Thyroid gland (tissue), 4 donors: ENCODE measurements at places on chromosomes 1 and 21.
A peak's percentile ranks its signal among the peaks of the same experiment; 100 is the strongest.

GRCh38 chr1:230400007-230400344 is 26.2 kb downstream of the PGBD5 start:
- no peak for DNase-seq

GRCh38 chr1:167904652-167905130 is 9.2 kb downstream of the ADCY10 start:
- DNase-seq, result peak; percentile 62

DNA sequence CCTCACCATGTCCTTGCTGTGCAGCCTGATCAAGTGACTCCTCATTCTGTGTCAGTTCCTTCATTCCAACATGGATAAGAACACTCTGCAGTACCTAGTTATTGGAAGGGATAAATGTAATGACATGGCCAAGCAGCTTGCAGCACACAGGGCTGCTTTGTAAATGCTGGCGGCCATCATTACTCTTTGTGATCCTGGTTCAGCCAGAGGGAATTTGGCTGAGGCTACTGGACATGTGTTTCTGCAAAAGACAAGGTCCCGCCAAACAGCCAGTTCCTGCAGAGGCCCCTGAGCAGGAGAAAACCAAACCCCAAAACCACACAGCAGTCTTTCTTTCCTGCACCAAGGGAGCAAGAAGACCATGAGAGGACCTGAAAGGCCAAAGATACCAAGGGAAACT is 495.8 kb downstream of the AJAP1 start:
- no peak for DNase-seq

DNA sequence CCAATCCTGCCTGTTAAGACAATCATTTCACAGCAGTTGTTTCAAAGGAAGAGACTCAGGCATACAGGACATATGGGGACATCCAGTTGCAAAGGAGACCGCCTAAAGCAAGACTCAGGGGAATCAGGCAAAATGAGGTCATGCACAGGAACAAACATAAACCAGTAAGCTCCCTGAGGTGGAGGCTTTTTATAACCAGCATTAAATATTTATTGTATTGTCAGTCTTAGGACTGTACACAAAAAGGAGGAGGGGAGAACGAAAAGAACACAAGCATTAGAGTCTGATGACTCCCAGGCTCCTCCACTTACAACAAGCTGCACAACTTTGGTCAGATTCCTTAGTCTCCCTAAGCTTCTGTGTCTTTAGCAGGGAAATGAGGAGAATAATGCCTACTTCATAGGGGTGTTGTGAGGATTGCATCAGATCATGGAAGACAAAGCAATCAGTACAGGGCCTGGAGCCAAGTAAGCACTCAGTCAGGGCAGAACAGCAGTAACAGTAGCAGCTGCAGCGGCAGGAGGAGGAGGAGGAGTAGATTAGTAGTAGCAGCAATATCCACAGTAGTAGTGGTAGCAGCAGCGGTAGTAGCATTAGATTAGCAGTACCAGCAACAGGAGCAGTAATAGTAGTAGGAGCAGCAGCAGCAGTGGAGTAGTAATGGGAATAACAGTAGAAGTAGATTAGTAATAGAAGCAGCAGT is 54.2 kb upstream of the SPATA6 start:
- peak; percentile 26 for DNase-seq

DNA sequence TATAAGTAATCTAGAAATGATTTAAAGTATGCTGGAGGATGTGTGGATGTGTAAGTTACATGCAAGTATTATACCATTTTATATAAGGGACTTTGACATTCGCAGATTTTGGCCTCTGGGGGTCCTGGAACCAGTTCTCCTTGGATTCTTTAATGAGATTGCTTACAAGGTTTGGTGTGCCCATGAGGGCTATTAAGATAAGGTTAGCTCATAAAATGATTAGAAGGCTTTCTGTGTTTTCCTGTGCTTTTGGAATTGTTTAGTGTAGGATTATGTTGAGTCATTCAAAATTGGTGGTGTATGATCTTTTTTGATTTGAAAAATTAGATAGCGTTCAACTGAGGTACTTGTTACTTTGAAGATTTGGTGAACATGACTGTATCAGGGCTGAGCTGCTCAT is 5.6 kb downstream of the USP25 start:
- DNase-seq, result no peak

- DNase-seq, result no peak
Observed at GRCh38 chr1:21842606-21843162, 30.6 kb downstream of the LDLRAD2 start.

GRCh38 chr1:93579891-93580290 is 101.7 kb downstream of the BCAR3 start:
- DNase-seq, result no peak

- DNase-seq, result peak; percentile 85
Observed at GRCh38 chr1:27388337-27389005, 4.0 kb upstream of the GPR3 start.

- DNase-seq, result peak; percentile 85
Observed at GRCh38 chr1:230807029-230807428, 59.8 kb downstream of the CAPN9 start.

- peak; percentile 33 for DNase-seq
Observed at GRCh38 chr21:41713495-41714281, 53.2 kb downstream of the RIPK4 start.

DNA sequence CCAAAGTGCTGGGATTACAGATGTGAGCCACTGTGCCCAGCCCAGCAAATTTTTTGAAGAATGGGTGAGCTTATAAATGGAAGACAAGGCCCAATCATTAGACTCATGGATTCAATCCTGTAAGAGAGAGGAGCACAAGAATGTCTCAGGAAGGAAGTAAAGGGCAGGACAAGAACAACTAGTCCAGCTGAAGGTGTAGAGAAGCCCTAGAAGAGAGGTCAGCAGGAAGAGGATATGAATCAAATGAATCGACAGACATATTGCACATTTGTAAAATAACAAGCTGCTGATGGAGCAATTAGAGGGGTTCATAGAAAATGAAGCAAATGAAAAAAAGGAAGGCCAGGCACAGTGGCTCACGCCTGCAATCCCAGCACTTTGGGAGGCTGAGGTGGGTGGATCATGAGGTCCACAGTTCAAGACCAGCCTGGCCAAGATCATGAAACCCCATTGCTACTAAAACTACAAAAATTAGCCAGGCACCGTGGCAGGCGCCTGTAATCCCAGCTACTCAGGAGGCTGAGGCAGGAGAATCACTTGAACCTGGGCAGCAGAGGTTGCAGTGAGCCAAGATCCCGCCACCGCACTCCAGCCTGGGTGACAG is 74.9 kb downstream of the MIS18A start:
- DNase-seq, result no peak

DNA sequence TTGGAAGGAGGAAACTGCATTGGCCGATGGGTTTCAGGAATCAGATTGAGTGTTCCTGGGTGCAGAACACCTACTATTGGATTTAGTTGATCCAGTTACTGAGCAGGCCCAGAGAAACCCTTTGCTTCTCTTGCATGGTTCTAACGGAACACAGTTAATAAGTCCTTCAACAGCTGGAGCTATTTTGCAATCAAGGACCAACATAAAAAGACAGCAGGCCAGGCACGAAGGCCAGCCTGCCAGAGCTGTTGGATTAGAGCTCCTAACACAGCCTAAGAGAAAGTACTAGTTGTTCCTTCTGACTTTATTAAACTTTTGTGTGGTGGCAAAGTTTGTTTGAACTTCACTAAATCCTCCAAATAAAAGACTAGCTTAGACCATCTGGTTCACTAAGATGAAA is 148.0 kb upstream of the LMO4 start:
- DNase-seq, result no peak

- peak; percentile 87 for DNase-seq
Observed at GRCh38 chr1:201895913-201896807, 7.5 kb downstream of the SHISA4 start.

- DNase-seq, result no peak
Observed at GRCh38 chr1:62208970-62209369, 14.3 kb downstream of the L1TD1 start.

DNA sequence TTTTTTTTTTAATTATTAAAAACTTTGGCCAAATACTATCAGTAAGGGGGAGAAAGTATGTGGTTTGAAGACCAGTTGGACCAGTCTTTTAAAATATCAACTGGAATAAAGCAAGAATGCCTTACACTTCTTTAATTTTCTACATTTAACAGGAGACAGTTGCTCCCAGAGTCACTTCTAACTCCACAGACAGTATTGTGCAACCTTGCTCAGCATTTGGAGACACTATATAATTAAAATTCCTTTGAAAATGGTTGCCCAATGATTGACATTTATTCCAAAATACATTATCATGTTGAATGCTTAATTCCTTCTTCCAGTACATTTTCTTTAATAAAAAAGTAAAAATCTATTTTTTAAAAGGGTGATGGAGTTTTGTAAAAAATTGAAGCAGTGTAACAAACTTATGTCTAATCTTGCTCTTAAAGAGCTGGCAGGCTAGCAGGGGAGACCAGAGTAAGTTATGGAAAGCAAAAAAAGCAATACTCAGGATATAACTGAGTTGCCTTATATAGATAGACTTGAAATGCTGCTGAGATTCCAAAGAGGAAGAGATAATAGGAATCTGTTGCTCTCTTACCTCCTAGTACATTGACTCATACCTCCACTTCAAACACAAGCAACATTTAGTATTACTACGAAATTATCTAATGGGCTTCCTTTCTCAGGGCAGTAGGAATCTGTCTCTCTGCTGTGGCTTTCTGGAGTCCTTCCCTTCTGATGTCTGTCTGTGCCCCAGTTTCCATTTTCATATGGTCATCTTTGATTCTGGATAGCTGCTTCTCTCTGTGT is 69.7 kb upstream of the RGL1 start:
- DNase-seq, result no peak

DNA sequence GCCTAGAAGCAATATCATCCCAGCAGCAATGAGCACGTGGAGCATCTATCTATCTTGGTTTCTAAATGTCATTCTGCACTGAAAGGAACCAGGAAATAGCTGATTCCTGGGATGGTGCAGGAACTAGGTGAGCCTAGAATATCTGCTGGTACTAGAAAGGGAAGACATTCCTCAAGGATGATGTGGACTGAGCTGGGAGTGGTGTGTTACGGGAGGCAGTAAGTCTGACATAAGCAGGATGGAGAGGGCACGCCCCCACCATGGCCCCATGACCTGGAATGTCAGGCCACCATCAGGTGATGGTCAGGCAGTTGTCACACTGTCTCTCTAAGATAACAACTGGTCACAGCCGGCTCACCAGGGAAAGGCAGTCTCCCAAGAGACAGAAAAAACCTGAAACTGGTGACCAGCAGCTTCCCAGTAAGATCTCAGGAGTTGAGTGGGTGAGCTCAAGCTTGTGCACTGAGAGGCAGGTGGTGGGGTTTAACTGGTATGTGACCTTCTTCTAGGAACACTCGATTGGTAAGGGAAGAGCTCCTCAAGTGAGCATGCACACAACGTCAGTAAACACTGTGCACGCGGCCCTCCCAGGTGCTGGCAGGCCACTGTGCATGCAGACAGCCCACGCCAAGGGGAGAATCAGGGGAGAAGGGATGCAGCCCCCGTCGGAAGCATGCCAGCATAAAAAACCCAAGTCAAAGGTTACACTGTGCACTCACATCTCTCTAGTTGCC is 148.7 kb downstream of the ADSS2 start:
- DNase-seq, result peak; percentile 77

- DNase-seq, result no peak
Observed at GRCh38 chr1:232635778-232636356, 5.9 kb upstream of the SIPA1L2 start.

DNA sequence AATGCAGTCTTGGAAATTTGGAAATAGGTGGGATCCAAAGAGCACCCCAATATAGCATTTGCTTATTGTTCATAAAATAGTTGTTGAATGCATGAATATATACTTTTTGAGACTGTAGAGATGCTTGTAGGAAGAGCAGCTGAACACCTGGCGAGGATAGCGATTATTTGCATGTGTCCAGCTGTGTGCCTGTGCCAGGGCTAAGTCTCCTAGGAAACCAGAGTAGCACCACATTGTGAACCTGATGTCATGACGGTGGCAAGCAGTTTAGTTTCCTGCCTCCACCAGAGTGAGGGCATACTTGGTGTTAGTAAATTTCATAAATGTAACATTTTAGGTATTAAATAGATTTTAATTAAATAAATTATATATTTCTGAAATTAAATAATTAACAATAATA is 37.3 kb upstream of the IRF2BP2 start:
- DNase-seq, result no peak

DNA sequence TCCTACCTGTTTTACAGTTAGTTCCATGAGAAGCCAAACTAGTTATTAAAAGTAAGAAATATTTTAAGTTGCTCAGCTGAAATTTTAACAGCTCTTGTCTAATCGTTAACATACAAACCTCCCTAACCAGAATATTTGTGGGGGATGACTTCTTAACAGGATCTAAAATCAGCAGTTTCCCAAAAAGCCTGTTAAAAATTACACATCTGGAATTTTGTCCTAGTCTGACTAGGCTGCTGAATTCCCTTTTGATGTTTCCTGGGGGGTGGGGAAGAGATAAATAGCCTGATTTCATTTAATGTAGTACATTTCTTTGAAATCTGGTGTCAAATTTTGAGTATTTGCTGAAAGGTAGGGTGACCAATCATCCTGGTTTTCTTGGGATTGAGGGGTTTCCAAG is 78.8 kb upstream of the ARHGAP29 start:
- no peak for DNase-seq

DNA sequence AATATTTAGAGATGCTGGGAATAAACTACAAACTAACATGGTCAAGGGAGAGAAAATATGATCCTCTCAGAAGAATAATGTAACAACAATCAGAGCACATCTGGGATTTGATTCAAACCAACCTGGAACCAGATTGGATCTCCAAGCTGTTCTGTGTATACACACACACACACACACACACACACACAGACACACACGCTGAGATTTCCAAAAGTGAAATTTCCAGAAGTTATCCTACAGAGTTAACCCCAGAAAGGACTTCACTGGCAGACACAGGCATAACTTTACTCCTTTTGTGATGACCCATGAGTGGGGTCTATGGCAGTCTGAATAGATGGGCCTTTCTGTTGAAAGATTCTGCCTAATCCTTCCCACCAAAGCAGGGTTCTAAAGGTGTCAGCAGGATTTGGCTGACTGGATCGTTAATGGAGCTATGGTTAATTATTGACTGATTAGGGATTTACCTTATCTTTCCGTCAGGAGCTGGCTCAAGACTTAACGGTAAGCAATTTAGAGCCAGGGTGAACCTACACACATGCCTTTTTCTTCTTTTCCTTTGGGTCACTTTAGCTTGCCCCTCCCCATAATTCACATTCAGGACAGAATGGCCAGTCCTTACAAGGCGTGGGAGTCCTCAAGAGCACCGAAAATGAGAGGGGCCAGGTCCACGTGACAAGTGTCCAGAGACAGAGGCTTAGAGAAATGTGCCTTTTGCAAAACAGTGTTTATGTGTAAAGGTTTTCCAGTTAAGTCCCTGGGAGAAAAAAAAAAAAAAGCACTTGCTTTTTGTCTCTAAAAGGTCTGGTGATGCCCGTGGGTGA is 10.9 kb upstream of the PROX1 start:
- DNase-seq, result no peak
